ENCODE measurements at places on chromosomes 6 and 20.

DNA sequence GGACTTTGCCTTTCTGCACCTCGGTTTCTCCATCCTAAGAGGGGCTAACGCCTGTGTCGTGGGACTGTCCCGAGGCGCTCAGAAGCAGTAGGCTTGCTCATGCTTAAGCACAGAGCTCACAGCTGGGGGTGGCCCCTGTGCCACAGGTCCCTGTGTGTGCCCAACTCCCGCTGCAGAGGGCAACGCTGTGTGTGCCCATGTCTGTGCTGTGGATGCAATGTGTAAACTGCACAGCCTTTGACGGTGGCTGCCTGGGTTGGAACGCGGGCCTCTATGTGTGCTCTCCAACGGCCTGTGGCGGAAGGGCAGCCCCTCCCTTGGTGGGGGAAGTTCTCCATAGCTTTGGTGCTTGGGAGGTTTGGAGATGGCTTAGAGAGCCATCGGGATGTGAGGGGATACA, 10.7 kb upstream of the GATA5 start:
- no peak for DNase-seq

- peak; percentile 42 for DNase-seq
Observed at GRCh38 chr6:137848672-137849071, 18.4 kb upstream of the TNFAIP3 start.

- DNase-seq: no peak
Observed at GRCh38 chr20:51139891-51140290, 117.0 kb upstream of the KCNG1 start.

GRCh38 chr6:141914646-141915045, 218.1 kb upstream of the GJE1 start:
- no peak for DNase-seq

GRCh38 chr6:129212081-129212480, 329.1 kb downstream of the LAMA2 start:
- peak; percentile 20 for DNase-seq

GRCh38 chr20:46246559-46246958, 61.7 kb downstream of the CDH22 start:
- DNase-seq: no peak

GRCh38 chr6:18415671-18416340, 28.7 kb downstream of the RNF144B start:
- DNase-seq: peak; percentile 53

DNA sequence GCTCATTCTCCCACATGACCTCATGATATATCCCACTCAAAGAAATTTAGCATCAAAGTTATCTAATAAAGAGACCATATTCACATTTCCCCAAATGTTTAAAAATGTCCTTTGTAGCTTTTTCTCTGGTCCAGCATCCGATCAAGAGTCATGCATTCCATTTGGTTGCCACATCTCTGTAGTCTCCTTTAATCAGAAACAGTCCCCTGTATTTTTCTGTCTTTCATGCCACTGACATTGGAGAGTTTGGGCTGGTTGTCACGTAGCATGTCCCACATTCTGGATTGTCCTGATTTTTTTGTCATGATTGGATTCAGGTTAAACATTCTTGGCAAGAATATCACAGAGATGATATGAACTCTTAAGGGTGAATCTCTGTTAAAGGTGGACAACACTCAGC, 55.7 kb downstream of the SNX5 start:
- no peak for DNase-seq

- DNase-seq: no peak
Observed at GRCh38 chr6:119536666-119537065, 187.1 kb upstream of the MAN1A1 start.

DNA sequence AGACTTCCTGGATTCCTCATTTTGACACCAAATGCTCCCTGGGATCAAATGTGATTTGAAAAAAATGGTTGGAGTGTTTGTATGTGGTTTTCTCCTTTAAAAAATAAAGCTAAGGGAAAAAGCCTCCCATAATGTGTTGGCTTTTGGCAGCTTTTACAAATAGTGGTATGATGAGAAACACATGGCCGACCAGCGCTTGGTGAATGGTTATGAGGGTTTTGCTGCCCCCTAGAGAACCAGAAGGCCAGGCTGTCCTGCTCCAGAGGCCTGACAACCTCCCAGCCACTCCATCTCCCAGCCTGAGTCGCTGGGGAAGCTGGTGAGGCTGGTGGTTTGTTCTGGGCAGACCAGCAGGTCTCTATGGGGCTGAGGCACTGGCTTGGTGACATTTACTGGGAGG, 69.3 kb downstream of the CLIC5 start:
- DNase-seq: peak; percentile 61

GRCh38 chr20:19129976-19130612, 82.3 kb upstream of the SLC24A3 start:
- no peak for DNase-seq

- no peak for DNase-seq
Observed at GRCh38 chr6:31764198-31764597, 1.7 kb downstream of the SAPCD1 start.

DNA sequence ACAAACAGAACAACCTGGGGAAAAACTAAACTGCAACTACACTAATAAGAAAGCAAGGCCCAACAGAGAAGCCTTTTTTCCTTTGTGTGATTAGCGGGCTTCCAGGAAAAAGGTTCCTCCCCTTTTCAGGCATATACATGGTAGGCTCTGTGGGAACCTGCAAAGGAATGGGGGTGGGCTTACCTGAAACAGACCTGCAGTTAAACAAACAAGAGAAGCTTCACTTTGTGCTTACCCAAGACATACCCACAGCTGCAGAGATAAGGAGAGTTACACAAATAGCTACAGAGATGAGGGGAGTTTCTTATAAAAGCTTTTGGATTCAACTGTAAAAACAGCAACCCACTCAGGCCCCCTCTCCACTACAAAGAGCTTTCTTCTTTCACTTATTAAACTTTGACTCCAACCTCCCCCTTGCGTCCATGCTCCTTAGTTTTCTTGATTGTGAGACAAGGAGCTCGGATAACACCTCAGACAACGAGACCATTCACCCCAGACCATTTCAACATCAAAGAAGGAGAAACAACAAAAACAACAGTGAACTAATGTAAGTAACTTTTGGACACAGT, 30.9 kb downstream of the RNF146 start:
- no peak for DNase-seq

DNA sequence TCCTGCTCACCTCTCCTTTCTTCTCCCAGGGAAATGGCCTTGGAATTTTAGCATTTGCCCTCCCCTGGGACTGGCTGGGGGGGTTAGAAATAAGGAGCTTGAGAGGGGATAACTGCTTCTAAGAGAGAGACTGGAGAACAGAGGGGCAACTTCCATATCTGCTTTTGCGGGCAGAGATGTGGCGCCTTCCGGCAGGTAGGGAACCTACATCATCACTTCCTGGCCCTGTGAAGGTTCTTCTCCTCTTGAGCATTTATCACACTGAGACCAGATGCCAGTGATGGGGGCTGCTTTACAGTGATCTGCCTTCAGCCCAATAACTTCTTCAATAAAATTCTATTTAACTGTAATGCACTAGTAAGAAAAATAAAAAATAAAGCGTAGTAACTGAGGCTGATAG, 48.1 kb downstream of the TBC1D7 start:
- DNase-seq: no peak

DNA sequence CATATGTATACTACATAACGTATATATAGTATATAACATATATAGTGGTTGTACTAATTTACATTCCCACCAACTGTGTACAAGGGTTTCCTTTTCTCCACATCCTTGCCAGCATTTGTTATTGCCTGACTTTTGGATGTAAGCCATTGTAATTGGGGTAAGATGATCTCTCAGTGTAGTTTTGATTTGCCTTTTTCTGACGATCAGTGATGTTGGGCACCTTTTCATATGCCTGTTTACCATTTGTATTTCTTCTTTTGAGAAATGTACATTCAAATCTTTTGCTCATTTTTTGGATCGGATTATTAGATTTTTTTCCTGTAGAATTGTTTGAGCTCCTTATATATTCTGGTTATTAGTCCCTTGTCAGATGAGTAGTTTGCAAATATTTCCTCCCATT, 11.4 kb downstream of the SYNJ2 start:
- no peak for DNase-seq

DNA sequence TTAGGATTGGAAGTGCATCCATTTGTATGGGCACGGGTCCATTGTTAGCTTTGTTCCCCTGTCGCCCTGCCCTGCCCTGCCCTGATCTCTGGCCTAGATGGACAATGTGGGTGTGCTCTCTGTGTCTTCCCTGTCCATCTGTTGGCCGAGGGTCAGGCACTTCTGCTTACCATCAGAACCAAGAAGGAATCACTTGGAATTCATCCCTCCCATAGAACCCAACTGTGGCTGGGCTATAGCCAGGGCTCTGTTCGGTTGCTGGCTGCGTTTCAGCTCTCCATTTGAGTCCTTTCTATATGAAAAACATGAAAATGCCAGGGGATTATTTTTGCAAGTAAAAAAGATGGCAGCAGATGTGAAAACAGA, 26.6 kb upstream of the TULP4 start:
- DNase-seq: peak; percentile 29

DNA sequence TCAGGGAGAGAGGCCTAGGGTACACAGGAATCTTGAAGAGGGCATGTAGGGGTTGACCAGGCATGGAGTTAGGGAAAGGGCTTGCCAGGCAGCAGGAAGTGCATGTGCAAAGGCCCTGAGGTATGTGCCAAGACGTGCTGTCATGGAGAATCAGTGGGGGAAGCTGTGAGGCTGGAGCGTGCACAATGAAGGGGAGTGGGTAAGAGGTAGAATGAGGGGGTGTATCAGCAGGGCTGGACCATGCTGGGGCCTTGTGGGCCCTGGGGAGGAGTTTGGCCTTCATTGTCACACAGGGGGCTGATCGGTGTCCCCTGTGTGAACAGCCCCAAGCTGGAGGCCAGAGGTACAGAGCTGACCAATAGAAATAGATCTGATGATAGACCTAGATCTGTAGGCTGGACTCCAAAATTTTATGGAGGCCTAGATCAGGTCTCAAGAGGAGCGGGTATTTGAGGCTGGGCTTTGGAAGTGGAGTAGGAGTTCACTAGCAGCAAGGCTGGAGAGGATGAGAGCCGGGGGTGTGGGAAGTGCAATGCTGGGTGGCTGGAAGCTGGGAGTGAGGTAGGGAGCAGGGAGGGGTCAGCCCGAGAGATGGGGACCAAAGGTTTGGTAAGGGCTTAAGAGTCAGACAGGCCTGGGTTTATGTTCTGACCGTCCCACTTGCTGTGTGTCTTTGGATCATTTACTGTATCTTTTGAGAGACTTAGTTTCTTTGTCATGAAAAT, 3.0 kb downstream of the SRC start:
- DNase-seq: no peak

DNA sequence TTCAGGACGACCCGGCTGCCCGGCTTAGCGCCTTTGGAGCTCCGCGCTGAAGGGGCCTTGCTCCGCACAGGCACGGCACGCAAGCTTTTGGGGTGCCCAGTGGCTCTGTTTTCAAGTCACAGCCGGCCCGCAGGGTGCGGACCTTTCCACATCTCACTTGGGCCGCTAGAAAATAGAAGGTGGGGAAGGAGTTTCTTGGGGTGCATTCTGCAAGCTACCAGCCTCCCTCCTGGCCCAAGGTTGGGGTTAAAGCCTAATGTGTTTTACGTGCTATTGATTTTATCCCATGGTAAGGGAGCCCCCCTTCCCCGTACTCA, 561 bp downstream of the KAT14 start:
- no peak for DNase-seq

- DNase-seq: no peak
Observed at GRCh38 chr20:51398552-51398951, 144.0 kb downstream of the NFATC2 start.
